Naive B cell (primary cell): ENCODE measurements at places on chromosomes 7 and 10. TPM values are rescaled to one million over a fixed set of nuclear protein-coding genes. Genes with fewer than 3 reads are reported as not detected.

- H3K4me1 ChIP-seq, result no peaks in the 10 kb centered on the region
- H3K36me3 ChIP-seq, result no peaks in the 10 kb centered on the region
- H3K27me3 ChIP-seq, result peaks cover 4% of the 10 kb centered on the region
These were observed 171.1 kb upstream of the PHF14 start for GRCh38 chr7:10802526-10802925.

- no peak for DNase-seq
- H3K36me3 ChIP-seq, result no peaks in the 10 kb centered on the region
- H3K4me3 ChIP-seq, result no peak overlapping the region
These were observed 37.4 kb downstream of the AVL9 start for GRCh38 chr7:32532716-32533115.

DNA sequence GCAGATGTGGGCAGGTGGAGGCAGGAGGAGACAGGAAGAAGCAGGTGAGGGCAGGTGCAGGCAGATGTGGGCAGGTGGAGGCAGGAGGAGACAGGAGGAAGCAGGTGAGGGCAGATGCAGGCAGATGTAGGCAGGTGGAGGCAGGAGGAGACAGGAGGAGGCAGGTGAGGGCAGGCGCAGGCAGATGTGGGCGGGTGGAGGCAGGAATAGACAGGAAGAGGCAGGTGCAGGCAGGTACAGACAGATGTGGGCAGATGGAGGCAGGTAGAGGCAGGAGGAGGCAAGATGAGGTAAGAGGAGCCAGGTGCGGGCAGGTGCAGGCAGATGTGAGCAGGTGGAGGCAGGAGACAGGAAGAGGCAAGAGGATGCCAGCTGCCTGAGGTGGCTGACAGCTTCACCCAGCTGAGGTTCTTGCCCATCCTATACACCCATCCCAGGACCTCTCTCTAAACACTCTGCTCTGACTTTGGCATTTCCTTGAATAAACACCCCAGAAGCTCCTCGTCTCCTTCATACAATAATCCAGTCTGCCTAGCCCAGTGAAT is 33.0 kb downstream of the PTPRE start:
- H3K27me3 ChIP-seq, result peaks cover 67% of the 10 kb centered on the region
- H3K36me3 ChIP-seq, result no peaks in the 10 kb centered on the region
- no peak overlapping the region for H3K4me3 ChIP-seq
- DNase-seq, result no peak

DNA sequence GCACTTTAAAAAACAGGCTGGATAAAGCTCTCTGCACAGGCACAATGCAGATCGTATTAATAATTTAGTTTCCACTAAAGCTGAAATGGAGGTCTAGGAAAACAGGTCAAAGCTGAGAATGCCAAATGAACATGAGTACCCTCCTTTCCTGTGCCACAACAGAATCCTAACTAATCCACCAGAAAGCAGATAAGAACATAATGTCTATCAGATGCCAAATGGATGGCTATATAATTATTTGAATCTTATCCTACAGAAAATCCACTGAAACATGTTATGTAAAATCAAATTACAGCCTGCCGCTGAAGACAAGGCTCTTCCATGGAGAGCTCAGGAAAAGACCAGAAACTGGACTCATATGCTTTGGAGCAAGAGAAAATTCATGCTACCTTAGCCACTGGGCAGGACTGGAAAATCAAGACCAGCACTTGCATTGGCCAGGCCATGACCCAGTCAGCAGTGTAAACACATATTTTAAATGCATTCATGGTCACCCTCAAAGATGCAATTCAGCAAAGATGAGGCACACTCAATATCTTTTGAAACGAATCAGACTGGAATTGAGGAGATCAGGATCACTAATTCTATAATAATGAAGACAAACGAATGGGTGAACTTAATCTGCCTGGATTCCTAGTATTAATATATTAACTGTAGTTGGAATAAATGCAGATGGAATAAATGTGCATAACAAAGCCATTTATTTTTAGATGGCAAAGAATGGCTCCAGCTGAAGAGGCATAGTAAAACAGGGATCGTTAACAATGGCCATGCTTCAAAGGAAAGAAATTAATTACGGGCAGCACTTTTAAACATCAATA is 13.2 kb downstream of the ANK3 start:
- H3K4me1 ChIP-seq, result no peaks in the 10 kb centered on the region
- DNase-seq, result no peak
- no peak overlapping the region for H3K4me3 ChIP-seq
- H3K36me3 ChIP-seq, result no peaks in the 10 kb centered on the region

GRCh38 chr7:101237206-101238067 is at the start of gene CLDN15:
Gene CLDN15 (minus strand): TSS chr7:101237802. CDS start chr7:101237581, 221 bp downstream.
- no peaks in the 10 kb centered on the region for H3K27me3 ChIP-seq
- DNase-seq, result no peak
- H3K4me1 ChIP-seq, result peaks cover 6% of the 10 kb centered on the region
- no peaks in the 10 kb centered on the region for H3K36me3 ChIP-seq

GRCh38 chr7:70458745-70459144 is 673.2 kb upstream of the GALNT17 start:
- DNase-seq, result no peak
- peaks cover 45% of the 10 kb centered on the region for H3K4me1 ChIP-seq

- H3K27ac ChIP-seq, result no peak overlapping the region
- H3K36me3 ChIP-seq, result no peaks in the 10 kb centered on the region
- peaks cover 29% of the 10 kb centered on the region for H3K27me3 ChIP-seq
- H3K4me3 ChIP-seq, result peak overlapping the region; percentile 94
- H3K4me1 ChIP-seq, result peaks cover 16% of the 10 kb centered on the region
These were observed 1.3 kb downstream of the SEMA3D start for GRCh38 chr7:85185424-85186082.

GRCh38 chr7:6338551-6339274 is 66.3 kb upstream of the CYTH3 start:
- H3K27ac ChIP-seq, result no peak overlapping the region
- peaks cover 12% of the 10 kb centered on the region for H3K4me1 ChIP-seq
- H3K36me3 ChIP-seq, result no peaks in the 10 kb centered on the region
- no peak for DNase-seq

- no peaks in the 10 kb centered on the region for H3K4me1 ChIP-seq
- H3K36me3 ChIP-seq, result no peaks in the 10 kb centered on the region
- no peak overlapping the region for H3K4me3 ChIP-seq
- H3K27ac ChIP-seq, result no peak overlapping the region
These were observed 285.2 kb downstream of the PTPRN2 start for GRCh38 chr7:158302274-158303070.

GRCh38 chr10:34612446-34612845 is 202.7 kb downstream of the PARD3 start:
- no peak overlapping the region for H3K4me3 ChIP-seq
- no peak overlapping the region for H3K27ac ChIP-seq
- H3K4me1 ChIP-seq, result no peaks in the 10 kb centered on the region

DNA sequence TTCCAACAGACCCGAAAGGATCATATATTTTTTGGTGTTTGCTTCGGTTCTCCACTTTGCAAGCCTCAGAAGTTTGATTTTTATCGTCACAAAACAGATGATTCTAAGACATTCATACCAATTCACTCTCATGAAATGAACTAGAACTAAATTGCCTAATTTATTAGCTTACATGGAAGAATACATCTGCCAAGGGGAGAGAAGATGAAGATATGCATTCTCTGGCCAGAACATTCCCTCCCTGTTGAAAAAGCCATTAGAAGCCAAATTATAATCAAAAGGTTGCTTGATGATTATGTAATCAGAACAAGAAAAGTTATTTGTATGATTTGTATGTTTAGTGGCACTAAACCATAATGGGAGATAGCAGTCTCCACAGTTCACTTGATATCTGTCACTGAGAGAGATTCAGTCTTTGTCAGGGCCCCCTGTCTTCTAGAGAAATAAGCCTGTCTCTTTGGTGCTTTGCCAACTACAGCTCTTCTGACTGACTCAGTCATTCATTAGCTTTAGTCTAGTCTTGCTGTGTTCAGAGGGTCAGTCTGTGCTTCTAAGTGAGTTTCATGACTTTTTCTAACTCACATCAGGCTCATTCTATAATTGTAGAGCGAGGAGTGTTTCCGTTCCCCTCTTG is 95.3 kb upstream of the GNAI1 start:
- no peaks in the 10 kb centered on the region for H3K27me3 ChIP-seq
- no peak overlapping the region for H3K27ac ChIP-seq
- H3K4me1 ChIP-seq, result no peaks in the 10 kb centered on the region

GRCh38 chr10:77643795-77644468 is 6.3 kb upstream of the KCNMA1 start:
- peaks cover 33% of the 10 kb centered on the region for H3K27me3 ChIP-seq
- peak; percentile 27 for DNase-seq
- no peak overlapping the region for H3K27ac ChIP-seq
- H3K4me3 ChIP-seq, result no peak overlapping the region

- no peak overlapping the region for H3K4me3 ChIP-seq
- H3K4me1 ChIP-seq, result no peaks in the 10 kb centered on the region
- peaks cover 4% of the 10 kb centered on the region for H3K27me3 ChIP-seq
These were observed 37.2 kb downstream of the DIP2C start for GRCh38 chr10:652233-652632.

DNA sequence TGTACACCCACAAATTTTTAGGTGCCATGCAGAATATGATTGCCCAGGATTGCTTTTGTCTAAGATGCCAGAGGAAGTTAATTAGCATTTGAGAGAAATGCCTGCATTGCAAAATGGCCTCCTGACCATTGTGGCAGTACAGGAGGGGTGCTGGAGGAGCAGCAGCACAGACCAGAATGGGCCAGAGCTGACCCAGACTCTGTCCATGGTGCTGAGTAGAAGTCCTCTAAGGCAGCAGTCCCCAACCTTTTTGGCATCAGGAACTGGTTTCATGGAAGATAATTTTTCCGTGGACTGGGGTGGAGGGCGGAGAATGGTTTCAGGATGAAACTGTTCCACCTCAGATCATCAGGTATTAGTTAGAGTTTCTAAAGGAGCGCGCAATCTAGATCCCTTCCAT is 217.8 kb upstream of the AGK start:
- H3K36me3 ChIP-seq, result no peaks in the 10 kb centered on the region
- DNase-seq, result no peak
- H3K4me1 ChIP-seq, result no peaks in the 10 kb centered on the region
- no peak overlapping the region for H3K27ac ChIP-seq
- no peaks in the 10 kb centered on the region for H3K27me3 ChIP-seq
- no peak overlapping the region for H3K4me3 ChIP-seq

DNA sequence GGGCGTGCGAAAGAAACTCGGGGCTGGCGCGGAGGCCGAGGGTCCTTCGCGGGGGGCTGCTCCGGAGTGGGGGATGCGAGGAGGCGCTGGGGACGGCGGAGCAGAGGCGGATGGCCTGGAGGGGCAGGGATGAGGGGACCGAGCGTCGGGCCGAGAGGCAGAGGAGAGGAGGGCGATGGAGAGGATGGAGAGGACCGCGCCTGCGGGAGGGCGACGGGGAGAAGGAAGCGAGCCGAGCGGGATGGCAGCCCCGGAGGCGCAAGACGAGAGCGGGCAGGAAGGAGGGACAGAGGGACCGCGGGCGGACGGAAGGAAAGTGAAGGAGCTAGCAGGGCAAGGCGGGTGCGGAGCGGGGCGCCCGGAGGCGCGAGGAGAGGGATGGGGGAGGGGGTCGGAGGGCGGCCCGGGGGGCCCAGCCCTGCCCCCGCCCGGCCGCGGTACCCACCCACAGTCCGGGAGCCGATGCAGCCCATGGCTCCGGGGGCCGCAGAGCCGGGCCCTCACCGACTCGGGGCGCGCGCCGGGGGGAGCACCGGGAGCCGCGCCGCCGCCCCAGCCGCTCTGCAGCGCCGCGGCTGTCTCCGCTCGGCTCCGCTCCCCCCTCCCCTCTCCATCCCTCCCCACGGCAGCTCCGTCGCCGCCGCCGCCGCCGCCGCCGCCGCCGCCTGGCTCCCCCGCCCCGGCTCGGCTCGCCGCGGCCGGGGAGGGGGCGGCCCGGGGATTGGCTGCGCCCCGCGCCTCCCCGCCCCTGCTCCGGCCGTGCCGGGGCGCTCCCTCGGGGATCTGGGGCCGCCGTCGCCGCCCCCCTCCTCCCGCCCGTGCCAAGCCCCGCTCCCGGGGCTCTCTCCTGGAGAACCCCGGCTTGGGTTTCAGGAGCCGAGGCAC is at the start of gene FAM131B:
FAM131B (minus strand) TSS at position 583 of the 885 bp plus-strand sequence; CDS start at position 473, 110 bp downstream.
- H3K36me3 ChIP-seq, result peaks cover 12% of the 10 kb centered on the region
- no peak for DNase-seq
- peak within 1 kb of the TSS; percentile 69 for H3K27ac ChIP-seq

- no peak for DNase-seq
- peaks cover 3% of the 10 kb centered on the region for H3K4me1 ChIP-seq
- peak overlapping the region; percentile 8 for H3K27ac ChIP-seq
- H3K36me3 ChIP-seq, result peaks cover 15% of the 10 kb centered on the region
- H3K27me3 ChIP-seq, result no peaks in the 10 kb centered on the region
These were observed 35.5 kb downstream of the GOT1 start for GRCh38 chr10:99394761-99395386.

GRCh38 chr7:36970551-36971514 is 246.5 kb upstream of the AOAH start:
- H3K27me3 ChIP-seq, result no peaks in the 10 kb centered on the region
- peak overlapping the region; percentile 22 for H3K4me3 ChIP-seq
- DNase-seq, result no peak
- peak overlapping the region; percentile 51 for H3K27ac ChIP-seq

DNA sequence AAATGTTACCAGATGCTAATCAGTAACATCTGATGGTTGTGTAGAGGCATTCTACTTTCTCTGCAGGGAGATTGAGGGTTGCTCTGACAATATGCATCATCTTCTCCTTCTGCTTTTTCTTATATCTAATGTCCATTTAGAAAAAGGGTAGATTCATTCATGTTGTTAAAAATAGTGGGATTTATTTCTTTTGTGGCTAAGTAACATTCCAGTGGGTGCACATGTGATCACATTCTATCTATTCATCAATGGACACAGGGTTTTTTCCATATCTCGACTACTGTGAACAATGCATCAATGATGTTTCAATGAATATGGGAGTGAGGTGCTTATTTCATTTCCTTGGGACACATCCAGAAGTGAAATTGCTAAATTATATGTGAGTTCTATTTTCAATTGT is 103.9 kb downstream of the CRPPA start:
- DNase-seq, result no peak
- peaks cover 3% of the 10 kb centered on the region for H3K36me3 ChIP-seq
- H3K27me3 ChIP-seq, result no peaks in the 10 kb centered on the region
- no peak overlapping the region for H3K4me3 ChIP-seq
- H3K4me1 ChIP-seq, result no peaks in the 10 kb centered on the region
- no peak overlapping the region for H3K27ac ChIP-seq

The FKBP6 gene
- not detected for polyA plus RNA-seq

The SPDYE8 gene
- 0.19 TPM for polyA plus RNA-seq

The CTTNBP2 gene
- polyA plus RNA-seq, result not detected

The PLXDC2 gene
- not detected for polyA plus RNA-seq

The NKX6-2 gene
- polyA plus RNA-seq, result not detected

The TYW1 gene
- 29.2 TPM for polyA plus RNA-seq

The KEL gene
- polyA plus RNA-seq, result not detected

The ATRNL1 gene
- polyA plus RNA-seq, result 0.03 TPM

The MYO1G gene
- 109 TPM for polyA plus RNA-seq

The FGFR2 gene
- polyA plus RNA-seq, result not detected

The BLNK gene
- polyA plus RNA-seq, result 188 TPM
